Smooth muscle cell of the brain vasculature (primary cell): ENCODE measurements at places on chromosomes 7 and 10.

GRCh38 chr10:90935581-90936275 is 14.8 kb upstream of the ANKRD1 start:
- DNase-seq, result no peak

- no peak for DNase-seq
Measured at GRCh38 chr7:23247603-23248335, 1.2 kb downstream of the GPNMB start.

GRCh38 chr10:23331567-23332301 is 12.9 kb downstream of the C10orf67 start:
- no peak for DNase-seq

DNA sequence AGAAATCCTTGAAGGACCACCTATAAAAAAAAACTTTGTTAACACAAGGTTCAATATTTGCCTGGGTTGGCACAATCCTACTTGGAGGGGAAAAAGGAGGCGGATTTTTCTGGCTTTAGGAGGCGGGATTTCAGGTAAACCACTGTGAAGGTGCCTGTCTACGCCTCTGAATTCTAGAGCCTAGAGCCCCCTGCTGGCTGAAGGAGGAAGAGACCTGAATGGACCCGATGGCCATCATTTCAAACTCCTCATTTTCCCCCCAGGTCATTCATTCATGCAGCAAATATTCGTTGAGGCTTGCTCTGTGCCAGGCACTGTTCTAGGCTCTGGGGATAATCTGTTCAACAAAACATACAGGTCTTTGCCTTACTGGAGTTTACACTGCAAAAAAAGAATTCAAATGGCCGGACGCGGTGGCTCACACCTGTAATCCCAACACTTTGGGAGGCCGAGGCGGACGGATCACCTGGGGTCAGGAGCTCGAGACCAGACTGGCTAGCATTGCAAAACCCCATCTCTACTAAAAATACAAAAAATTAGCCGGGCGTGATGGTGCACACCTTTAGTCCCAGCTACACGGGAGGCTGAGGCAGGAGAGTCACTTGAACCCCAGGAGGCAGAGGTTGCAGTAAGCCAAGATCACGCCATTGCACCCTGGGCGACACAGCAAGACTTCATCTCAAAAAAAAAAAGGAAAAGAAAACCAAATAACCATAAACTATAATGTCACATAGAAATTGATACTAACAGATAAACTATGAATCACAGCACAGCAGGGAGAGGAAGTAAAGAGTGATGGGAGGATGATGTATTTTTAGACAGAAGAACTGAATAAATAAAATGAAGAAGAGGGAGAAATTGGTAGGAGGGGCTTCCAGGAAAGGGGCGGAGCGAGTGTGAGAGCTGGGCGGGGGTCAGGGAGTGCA is 90.1 kb upstream of the NFE2L3 start:
- no peak for DNase-seq

DNA sequence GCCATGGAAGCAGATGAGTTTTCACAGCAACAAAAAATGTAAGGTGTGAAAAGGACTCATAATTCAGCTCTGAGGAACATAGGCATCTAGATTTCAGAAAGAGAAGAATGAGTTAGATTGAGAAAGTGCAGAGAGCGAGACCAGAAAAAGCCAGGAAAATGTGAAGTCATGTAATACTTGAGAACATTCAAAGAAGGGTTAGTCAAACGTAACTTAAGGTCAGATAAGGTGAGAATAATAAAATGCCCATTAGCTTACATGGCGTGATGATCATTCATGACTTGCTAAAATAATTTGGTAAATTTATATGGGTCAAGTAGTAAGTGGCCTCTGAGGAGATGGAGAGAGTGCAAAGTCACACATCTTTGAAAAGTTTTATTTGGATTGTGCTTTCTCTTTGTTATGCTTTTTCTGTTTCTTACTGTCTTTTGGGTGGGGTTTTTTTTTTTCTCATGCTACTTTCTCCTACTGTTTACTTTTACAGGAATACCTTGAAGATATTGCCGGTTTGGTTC is 271.8 kb upstream of the NRG3 start:
- no peak for DNase-seq

GRCh38 chr7:39356172-39356925 is 209.9 kb upstream of the YAE1 start:
- no peak for DNase-seq
